Right lung (tissue), 10 donors: ENCODE measurements at places on chromosomes 1 and 21.
A peak's percentile ranks its signal among the peaks of the same experiment; 100 is the strongest.

DNA sequence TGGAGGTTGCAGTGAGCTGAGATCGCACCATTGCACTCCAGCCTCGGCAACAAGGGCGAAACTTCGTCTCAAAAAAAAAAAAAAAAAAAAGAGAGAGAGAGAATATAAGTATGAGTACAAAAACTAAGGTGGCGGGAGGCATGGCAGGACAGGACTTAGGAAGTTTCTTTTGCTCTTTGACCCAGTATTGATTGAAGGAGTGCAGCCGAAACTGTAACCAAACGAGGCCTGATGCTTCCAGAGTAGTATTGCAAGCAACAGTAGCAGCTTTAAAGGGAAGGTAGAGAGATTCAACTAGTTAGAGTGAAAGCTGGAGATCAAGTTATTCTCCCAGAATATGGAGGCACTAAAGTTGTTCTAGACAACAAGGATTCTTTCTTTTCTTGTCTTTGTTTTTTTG is 99.2 kb upstream of the CASZ1 start:
- no peak for DNase-seq

DNA sequence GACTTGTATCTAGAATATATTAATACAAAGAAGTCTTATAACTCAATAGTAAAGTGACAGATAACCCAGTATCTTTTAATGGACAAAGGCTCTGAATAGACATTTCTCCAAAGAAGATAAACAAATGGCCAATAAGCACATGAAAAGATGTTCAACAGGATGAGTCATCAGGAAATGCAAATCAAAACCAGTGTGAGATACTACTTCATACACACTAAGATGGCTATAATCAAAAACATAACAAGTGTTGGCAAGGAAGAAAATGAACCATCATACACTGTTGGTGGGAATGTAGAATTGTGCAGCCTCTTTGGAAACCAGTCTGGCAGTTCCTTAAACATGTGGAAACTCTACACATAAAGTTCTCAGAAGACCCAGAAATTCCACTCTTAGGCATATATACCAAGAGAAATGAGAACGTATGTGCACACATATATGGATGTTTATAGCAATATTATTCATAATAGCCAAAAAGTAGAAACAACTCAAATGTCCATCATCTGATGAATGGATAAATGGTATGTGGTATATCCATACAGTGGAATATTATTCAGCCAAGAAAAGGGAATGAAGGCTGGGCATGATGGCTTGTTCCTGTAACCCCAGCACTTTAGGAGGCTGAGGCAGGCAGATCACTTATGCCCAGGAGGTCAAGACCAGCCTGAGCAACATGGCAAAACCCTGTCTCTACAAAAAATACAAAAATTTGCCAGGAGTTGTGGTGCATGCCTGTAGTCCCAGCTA is 9.9 kb upstream of the MPL start:
- DNase-seq: no peak

DNA sequence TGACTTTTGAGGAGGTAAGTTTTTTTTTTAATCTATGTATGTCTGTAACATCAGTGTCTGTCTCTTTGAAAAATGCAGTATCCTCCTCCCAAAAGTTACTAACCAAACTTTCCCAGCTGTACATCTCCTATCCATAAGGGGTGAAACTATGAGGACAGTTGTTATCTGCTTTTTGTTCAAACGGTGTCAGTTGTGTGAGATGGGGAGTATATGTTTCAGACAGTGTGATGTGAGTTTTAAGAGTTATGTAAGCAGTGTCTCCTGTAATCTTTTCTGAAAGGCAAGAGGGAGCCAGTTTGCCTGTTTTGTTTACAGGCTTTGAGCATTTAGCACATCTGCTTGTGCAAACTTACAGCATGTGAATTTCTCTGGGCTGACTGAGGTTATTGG is 34.8 kb upstream of the CACYBP start:
- peak; percentile 31 for DNase-seq

DNA sequence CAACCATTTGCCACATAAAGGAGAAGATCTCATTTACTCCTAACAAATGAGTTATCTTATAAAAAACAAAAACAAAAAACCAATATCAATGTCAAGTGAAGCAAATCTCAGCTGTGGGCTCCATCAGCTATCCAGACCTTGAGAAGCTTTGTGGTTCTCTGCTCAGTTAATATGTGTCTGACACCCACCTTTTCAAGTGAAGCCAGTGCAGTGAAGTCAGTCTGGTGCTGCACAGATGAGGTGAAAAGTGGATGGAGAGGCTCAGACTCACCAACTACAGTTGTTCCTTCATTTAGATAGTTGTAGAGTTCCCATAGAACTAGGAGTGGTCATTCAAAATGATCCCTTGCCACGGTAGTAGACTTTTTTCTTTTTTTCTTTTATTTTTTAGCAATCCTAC is 106.8 kb downstream of the NTNG1 start:
- no peak for DNase-seq

DNA sequence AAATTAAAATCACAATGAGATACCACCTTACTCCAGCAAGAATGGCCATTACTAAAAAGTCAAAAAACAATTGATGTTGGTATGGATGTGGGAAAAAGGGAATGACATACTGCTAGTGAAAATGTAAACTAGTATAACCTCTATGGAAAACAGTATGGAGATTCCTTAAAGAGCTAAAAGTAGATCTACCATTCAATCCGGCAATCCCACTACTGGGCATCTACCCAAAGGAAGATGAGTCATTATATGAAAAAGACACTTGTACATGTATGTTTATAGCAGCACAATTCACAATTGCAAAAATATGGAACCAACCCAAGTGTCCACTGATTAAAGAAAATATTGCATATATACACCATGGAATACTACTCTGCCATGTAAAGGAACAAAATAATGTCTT is 37.2 kb downstream of the SUSD4 start:
- no peak for DNase-seq

- no peak for DNase-seq
Observed at GRCh38 chr1:205827623-205828022, 14.6 kb upstream of the SLC41A1 start.

GRCh38 chr1:2643414-2644077 is 10.7 kb upstream of the MMEL1 start:
- DNase-seq: no peak

DNA sequence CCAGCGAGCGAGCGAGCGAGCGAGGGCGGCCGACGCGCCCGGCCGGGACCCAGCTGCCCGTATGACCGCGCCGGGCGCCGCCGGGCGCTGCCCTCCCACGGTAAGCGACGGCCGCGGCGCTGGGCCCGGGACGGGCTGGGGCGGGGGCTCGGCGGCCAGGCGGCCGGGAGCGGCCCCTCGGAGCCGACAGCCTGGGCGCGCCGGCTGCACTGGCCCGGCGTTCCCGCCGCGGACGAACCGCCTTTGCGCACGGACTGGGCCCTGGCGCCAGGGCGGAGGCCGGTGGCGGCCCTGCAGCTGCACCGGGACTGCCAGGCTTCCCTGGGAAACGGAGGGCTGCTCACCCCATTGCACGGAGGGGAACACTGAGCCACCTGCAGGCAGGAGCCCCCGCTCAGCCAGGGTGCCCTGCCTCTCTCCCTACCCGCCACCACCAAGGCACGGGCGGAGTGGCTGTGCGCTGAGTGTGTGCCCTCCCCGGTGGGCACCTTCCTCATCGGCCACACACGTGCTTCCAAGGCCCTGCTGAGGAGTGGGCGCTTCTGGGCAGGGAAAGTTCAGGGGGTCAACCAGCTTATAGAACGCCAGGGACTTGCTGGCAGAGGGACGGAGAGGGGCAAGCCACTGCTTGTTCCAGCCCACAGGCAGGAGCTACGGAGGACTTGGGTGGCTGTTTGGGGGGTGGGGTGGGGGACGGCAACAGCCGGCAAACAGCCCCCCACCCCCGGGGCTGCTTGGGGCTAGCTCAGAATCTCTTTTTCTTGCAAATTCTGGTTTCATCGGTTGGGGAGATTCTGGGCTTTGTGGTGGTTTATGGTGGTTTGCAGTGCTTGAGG is 532 bp downstream of the CSF1 start:
- no peak for DNase-seq

DNA sequence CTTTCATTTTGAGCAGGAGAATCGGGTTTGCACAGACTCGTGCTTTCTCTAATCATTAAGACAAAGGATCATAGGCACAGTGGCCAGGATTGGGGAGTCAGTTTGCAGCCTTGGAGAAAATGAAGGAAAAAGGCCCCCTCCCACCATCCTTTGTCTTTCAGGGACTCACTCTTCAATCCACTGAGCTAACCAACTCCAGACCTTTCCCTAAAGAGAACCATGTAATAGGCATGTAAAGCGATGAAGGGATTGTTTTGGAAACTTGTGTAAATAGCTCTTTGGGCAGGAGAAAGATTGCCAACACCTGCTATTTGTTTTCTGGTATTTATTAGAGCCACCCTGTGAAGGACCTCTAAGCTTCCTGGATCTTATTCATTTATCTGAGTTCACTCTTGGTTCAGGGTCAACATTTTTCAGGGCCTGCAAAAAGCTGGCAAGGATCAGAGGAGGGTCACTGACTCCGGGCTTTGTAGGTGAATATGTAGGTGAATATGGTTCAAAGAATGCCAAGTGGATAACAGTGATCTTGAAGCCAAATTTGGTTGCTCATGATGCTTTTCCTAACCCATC is 192.6 kb upstream of the FGGY start:
- DNase-seq: no peak

- no peak for DNase-seq
Observed at GRCh38 chr1:22576150-22576544, 12.9 kb downstream of the EPHA8 start.

DNA sequence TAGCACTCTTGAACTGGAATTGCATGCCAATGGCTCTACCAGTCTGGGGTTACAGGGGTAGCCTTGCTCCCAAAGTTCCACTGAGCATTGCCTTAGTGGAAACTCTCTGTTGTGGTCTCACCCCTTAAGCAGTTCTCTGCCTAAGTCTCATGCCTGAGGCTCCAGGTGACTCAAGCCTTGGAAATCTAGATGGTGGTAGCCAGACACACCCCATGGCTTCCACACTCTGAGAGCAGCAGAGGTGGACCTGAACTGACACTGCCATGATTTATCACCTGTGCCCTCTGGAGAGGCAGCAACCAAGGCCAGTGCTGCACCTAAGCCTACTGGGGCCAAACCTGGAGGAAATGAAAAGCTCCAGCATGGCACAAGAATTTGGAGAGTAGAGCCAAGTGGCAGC is 285.7 kb upstream of the PKN2 start:
- DNase-seq: no peak

DNA sequence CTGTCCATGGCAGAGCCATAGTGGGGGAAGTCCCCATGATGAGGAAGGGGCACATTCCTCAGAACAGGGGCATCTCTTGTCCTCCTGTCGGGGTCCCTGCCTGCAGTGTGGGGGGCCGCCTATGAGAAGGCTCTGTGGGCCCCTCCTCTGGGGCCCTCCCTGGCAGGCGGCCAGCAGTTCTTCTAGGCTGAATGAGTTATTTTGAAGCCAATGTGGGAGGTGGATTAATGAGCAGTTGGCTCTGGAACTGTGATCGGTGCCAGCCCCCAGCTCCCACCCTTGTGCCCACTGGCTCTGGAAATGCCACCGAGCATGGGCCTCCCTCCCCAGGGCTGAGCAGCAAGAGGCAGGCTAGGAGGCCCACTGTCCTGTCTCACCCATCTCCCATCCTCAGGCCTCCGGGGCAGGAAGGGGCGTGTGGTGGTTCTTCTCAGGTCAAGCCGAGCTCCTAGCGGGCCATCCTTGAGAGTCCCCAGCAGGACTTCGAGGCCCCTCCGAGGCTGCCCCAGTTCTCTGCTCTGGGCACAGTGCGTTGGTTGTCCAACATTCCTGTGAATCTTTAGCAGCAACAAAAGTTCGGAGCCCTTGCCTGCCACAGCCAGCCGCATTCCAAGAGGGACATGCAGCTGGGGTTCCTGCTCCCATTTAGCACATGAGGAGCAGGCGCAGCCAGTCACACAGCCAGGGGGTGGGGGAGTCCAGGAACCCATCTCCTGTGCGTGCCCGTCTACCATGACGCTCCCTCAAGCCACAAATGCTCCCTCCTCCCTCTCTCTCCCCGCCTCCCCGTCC is 57.2 kb downstream of the EDN2 start:
- no peak for DNase-seq

GRCh38 chr1:246651012-246651695 is 73.1 kb upstream of the SCCPDH start:
- no peak for DNase-seq

GRCh38 chr1:168004531-168004930 is 67.7 kb upstream of the MPC2 start:
- no peak for DNase-seq

DNA sequence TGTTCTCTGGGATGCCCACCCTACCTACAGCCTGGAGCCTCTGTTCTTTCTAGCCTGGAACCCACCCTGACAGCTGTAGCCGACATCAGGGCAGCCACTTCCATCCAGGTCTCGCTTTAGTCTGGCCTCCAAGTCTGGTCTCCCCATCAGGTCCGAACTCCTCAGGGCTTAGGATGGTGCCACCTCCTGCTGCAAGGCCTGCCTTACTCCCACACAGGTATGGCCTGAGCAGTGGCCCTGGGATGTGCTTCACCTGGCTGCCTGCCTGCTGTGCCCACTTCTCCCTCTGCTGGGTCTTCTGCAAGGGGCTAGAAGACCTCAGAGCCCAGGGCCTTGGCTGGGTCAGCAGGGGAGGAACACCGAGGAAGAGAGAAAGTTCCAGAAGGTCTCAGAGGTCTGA is 35.7 kb upstream of the MAGOH start:
- no peak for DNase-seq

GRCh38 chr1:212500351-212500750 is 67.6 kb downstream of the NENF start:
- no peak for DNase-seq

- peak; percentile 68 for DNase-seq
Observed at GRCh38 chr1:183234660-183235476, 48.8 kb downstream of the LAMC2 start.

DNA sequence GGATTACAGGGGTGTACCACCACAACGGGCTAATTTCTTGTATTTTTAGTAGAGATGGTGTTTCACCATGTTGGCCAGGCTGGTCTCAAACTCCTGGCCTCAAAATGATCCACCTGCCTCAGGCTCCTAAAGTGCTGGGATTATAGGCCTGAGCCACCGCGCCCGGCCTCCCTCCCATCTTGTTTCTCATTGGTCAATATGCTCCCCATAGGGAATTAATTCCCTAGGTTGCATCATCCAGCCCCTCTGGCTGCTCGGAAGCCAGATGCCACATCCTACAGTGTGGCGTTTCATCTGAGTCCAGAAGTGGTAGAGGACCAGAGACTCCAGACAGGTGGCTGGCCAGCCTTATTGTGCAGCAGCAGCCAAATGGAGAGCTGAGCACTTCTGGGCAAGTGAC is 11.5 kb upstream of the VASH2 start:
- no peak for DNase-seq

DNA sequence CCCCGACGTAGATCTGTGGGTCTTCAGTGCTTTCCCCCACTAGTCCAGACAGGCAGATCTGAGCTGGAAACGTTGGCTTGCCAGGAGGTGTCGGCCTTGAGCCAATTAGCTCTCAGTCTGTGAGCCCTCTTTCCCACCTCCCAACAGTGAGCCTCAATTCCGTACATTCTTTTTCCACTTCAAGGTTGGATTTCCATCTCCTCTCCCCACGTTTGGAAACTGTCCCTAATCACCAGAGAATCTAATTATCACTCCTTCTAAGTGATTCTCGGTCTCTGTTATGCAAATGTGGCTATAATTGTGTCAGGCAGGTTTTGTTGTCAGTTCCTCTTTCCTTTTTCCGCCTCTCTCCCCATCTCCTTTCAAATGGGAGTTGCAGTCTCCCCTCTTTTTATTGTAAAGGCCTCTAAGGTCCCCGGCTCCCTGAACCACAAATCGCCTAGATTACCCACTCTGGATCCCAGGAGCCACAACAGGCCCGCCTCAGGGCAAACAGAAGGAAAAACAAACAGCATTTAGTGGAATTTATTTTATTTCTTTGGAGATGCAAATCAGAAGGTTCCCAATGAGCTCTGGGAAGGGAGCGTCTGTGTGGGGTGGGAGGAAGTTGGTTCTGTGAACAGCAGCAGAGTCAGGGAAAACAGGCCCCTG is 29.4 kb upstream of the LRRN2 start:
- no peak for DNase-seq
